Pancreas (tissue), 10 donors: ENCODE measurements at places on chromosomes 2 and 18.

DNA sequence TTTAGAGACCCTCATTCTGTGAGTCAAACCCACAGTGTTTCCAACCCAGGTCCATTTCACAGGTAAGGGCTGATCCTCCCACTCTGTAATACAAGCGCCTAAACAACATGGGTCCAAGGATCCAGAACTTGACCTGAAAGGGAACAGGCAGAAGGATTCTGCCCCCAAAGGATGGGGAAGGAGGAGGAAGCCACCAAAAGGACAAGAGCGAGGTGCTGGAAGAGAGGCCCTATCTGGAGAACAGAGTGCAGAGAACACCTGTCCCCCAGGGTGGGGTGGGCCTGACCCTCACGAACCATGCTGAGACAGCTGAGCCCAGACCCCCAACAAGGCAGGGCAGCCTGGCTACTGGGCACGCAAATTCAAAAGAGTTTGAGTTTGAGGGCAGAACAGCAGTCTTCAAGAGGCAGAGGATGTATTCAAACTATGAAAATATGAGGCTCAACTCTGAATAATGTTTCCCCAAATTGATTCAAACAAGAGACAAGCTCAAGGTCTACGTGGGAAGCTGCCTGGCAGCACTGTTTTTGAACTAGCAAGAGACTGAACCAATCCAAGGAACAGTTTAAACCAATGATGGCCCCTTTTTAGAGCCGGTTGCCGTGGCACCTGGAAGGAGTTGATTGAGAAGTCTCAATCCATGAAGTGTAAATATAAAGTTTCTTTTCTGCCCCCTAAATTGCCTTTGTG is 212.7 kb downstream of the ALPK2 start:
- no peak for DNase-seq

- no peak for DNase-seq
Observed at GRCh38 chr2:182715121-182715891, 751 bp upstream of the DNAJC10 start.

- no peak for DNase-seq
Observed at GRCh38 chr2:170201734-170202393, 23.9 kb downstream of the MYO3B start.

DNA sequence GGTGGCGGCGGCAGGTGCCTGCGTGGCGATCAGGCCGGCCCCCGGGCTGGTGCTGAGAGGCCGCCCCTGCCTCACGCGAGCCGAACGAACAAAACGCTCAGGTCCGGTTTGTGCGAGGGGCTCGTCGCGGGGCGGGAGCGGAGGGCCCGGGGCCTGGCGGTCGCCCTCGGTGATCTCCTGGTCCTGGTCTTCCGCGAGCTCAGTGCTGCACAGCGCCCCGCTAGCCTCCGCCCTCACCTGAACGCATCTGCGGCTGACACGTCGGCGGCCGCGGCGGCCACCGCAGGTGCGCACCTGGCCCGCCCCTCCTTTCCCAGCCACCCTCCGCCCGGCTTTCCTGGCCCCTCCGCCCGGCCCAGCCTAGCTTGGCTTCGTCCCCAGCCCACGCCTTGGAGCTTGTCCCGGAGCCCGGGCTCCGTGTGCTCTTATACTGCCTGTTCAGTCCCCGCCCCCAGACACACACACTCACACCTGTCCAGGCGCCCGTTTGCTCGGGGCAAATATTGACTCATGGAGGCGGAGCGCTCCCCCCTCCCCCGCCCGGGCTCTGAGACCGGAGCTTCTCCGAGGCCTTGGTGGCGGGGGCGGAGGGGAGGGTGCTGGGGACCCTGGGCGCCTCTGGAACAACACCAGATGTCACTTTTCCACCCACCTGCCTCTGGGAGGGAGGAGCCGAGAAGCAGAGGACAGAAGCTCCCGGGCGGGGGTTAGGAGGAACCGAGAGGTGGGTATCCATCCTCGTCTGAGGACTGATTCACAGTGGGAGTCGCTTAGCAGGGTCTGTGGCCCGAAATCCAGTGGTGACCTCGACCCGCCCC is 8.6 kb upstream of the CRYBA2 start:
- DNase-seq, result peak; percentile 97

DNA sequence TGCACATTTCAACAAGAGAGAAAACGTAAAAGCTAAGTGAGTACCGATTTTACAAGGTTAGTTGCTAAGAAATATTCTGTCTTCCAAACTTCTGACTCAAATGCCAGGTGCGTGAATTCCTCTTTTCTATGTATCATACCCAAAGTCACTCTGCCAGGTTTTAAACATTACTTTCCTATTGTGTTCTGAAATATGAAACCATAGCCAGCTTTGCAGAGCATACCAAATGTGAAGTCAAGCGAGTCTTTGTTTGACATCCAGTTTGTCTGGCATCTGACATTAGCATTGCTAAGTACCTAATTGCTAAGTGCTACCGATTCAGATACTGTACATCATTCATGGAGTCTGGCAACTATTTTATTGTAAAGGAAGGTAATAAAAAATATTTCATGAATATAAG is 321.9 kb upstream of the GALNT5 start:
- DNase-seq, result no peak

GRCh38 chr2:203694191-203694590 is 12.2 kb upstream of the CD28 start:
- DNase-seq, result no peak

- no peak for DNase-seq
Observed at GRCh38 chr2:85604568-85605339, 2.3 kb upstream of the TMEM150A start.

DNA sequence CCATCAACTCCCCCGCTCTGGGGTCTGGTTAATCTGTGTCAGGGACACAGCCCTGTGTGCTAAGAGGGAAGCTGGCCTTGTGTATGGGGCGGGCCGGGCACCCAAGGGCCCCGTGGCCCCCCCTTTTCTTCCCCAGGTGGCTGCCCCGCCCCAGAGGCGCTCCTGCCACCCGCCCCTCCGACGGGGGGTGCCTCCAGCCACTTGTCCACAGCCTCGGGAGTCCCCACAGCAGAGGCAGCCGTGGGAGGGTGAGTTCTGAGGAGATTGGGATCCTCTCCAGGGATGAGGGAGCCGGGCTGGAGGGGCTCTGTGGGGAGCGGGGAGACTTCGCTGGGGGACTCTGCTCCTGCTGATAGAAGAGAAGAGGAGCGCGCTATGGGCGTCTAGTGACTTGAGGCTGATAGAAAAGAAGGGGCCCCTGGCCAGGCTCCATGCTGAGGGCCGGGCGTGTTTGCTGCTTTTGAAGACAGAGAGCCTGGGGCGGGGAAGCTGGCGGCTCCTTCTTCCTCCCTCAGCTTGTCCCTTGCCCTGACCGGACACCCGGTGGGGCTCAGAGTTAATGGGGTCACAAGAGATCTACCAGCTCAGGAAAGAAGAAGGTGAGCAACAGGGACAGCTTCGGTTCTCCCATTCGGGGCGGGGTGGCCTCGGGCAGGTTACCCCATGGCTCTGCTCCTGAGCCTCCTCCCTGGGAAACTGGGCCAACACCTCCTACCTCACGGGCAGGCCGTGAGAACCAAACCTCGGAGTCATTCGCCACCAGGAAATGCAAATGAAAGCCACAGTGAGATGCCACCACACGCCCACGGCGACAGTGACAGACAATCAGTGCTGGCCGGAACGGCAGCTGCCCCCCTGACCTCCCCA is 89.4 kb upstream of the TAF1B start:
- DNase-seq, result no peak

DNA sequence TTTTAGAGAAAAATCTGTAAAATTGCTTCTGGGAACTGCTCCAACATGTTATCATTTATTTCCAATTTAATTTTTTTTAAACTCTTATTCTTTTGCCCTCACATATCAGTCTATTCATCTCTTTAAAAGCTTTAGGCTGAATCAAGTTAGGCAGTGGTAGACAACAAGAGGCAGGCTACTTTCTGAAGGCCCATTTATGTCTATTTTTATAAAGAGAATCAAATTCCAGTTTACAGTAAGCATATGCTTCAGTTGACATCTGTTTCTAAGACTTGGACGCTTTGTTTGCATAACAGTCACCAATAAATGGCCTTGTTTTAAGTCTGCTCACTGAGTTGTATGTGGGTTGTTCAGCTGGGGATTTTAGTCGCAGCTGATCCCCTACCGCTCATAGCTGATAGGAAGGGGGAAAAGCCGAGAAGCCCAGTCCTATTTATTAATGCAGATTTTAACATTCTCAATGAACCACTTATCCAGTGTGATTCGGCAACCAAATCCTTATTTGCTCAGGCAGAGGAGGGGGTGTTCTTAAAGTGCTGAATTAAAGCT is 260.4 kb upstream of the SIX3 start:
- no peak for DNase-seq

GRCh38 chr2:204507636-204508035 is 37.6 kb upstream of the PARD3B start:
- no peak for DNase-seq

GRCh38 chr2:25483607-25484266 is 142.0 kb upstream of the DNMT3A start:
- DNase-seq, result no peak

GRCh38 chr2:217667512-217667911 is 335.3 kb downstream of the TNS1 start:
- no peak for DNase-seq

DNA sequence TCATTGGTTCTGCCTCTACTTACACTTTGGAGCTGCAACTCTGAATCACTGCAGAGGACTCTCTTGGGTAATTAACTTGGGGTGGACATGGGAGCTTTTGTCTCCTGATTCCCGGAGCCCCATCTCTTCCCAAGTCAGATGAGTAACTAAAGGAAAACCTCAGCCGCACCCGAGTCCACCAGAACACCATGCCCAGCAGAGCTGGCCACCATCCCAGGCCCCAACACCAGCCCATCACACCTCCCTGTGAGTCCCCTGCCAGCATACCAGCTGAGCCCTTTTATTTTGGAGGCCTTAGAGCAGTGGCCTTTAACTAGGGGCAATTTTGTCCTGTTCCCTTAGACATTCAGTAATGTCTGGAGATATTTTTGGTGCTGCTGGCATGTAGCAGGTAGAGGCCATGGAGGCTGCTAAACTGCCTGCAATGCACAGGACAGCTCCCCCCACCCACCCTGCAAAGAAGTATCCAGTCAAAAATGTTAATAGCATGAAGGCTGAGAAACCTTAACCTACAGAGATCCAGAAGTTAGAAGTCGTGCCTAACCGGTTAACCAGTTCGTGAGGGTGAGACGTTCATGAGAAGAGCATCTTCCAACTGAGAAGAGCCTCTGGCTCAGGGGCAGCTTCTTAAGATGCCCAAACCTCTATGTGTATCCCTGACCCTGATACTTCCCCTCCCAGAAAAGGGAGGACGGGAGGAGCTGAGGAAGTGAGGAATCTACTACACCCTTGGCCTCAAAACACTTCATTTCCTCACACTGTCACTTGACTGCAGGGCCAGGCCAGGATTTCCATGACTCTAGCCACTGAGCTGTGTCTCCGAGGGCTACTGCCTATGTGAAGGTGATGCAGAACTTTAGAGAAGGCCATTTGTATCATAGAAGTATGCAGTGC is 139.9 kb upstream of the EPAS1 start:
- no peak for DNase-seq

GRCh38 chr2:240297256-240298116 is 138.0 kb upstream of the GPC1 start:
- no peak for DNase-seq

- no peak for DNase-seq
Observed at GRCh38 chr2:228681426-228681825, 499.9 kb upstream of the SPHKAP start.

- DNase-seq, result no peak
Observed at GRCh38 chr2:138846216-138846821, 66.1 kb upstream of the NXPH2 start.

GRCh38 chr18:48915626-48916425 is 34.9 kb downstream of the SMAD7 start:
- no peak for DNase-seq

DNA sequence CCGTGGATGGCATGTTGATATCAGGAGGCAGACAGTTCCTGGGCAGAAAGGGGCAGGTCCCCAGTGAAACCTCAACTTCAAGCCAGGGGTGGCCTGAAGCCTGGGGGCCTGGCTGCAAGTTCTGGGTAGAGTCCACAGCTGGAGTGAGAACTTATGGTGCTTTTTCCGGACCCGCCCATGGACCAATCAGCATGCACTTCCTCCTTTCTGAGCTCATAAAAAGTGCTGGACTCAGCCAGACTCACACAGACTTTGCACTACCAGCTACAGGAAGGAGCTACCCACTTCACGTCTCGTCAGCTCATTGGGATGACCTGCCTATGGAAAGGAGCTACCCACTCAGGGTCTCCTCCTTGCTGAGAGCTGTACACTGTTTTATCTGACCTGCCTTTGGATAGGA is 183.1 kb upstream of the MC4R start:
- no peak for DNase-seq

DNA sequence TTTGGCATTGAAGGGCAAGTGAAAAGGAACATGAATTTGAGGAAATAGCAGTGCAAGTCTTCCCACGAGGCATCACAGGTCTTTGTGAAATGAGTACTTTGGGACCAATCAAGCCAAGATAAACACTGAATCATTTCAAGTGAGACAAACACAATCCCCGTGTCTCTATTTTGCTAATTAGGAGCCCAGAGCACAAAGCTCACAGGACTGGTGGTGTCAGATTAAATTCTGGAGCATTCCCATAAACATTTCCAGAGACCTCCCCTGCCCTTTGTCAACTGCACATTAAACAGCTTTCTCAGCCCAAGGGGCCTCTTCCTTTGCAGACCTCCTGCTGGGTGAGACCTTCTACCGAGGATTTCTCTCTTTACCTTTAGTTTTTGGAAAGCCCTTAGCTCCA is 50.7 kb downstream of the DAPL1 start:
- DNase-seq, result no peak

- no peak for DNase-seq
Observed at GRCh38 chr2:16130906-16131400, 190.6 kb downstream of the MYCN start.

GRCh38 chr2:138267161-138267901 is 234.2 kb upstream of the SPOPL start:
- no peak for DNase-seq

GRCh38 chr2:232448304-232448690 is 7.7 kb upstream of the ALPI start:
- no peak for DNase-seq

GRCh38 chr2:133811409-133812125 is 243.3 kb upstream of the NCKAP5 start:
- no peak for DNase-seq

GRCh38 chr2:11163439-11164317 is 8.4 kb downstream of the SLC66A3 start:
- DNase-seq, result no peak

- DNase-seq, result no peak
Observed at GRCh38 chr18:7561909-7562460, 5.1 kb upstream of the PTPRM start.

- no peak for DNase-seq
Observed at GRCh38 chr2:29530281-29530680, 391.1 kb downstream of the ALK start.

- DNase-seq, result no peak
Observed at GRCh38 chr2:20797096-20797495, 25.8 kb downstream of the LDAH start.
